ENCODE measurements at places on chromosomes 6 and 20. TPM values are rescaled to one million over a fixed set of nuclear protein-coding genes. Genes with fewer than 3 reads are reported as not detected.

The TMEM217 gene
- total RNA-seq, result 9.3 TPM

The CTSZ gene
- total RNA-seq, result 44.5 TPM

The RGS19 gene
- 38.1 TPM for total RNA-seq

The FAM83C gene
- total RNA-seq, result not detected

The NKX2-2 gene
- not detected for total RNA-seq

The DAAM2 gene
- not detected for total RNA-seq

The MUCL3 gene
- not detected for total RNA-seq

The C6orf163 gene
- total RNA-seq, result 2.0 TPM

The CYB5R4 gene
- 32.0 TPM for total RNA-seq

The DLK2 gene
- total RNA-seq, result 2.6 TPM

The CTAGE9 gene
- total RNA-seq, result not detected

The SSTR4 gene
- total RNA-seq, result not detected

The TRIM39 gene
- 20.0 TPM for total RNA-seq

The MCM3 gene
- total RNA-seq, result 238 TPM

The WFDC10B gene
- not detected for total RNA-seq

The CALHM4 gene
- total RNA-seq, result not detected
